Immature natural killer cell (primary cell): ENCODE measurements at places on chromosomes 4 and X. TPM values are rescaled to one million over a fixed set of nuclear protein-coding genes. Genes with fewer than 3 reads are reported as not detected.
A peak's percentile ranks its signal among the peaks of the same experiment; 100 is the strongest.

AKAP17A gene
- 13.3 TPM for polyA plus RNA-seq

DNA sequence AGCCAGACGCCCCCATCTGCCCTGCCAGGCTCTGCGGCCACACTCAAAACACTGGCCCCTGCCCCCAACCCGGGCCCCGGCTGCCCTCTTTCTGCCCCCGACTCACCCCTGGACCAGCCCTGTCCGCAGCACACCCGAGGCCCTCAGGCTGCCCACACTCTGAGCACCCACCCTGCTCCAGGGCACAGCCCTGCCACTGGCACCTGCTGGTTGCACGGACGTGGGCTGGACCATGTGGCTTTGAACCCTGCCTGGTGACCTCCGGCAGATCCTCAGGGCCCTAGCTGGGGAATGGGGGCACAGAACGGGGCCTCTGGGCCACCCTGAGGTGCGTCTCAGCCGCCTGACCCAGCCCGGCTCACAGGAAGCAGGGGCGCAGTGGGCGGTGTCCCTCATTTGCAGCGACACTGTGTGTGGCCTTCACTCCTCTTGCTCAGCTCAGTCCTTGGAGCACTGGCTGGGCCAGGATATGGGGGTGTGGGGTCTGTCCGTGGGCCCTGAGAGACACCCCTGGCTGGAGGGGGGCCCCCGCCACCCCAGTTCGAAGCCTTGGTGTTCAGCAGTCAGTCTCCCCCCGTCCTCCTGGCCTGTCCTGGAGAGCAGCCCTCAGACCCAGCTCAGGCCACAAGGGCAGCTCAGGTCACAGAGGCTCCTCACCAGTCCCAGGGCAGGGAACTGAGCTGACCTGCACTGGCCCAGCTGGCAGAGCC lies 73.2 kb downstream of the FAM53A start:
- no peak overlapping the region for H3K4me3 ChIP-seq
- H3K27me3 ChIP-seq: peaks cover 4% of the 10 kb centered on the region
- no peak for DNase-seq
- H3K36me3 ChIP-seq: no peaks in the 10 kb centered on the region
- no peak overlapping the region for H3K27ac ChIP-seq
- peaks cover 3% of the 10 kb centered on the region for H3K4me1 ChIP-seq

- no peak overlapping the region for H3K4me3 ChIP-seq
- DNase-seq: no peak
- H3K36me3 ChIP-seq: no peaks in the 10 kb centered on the region
- H3K27ac ChIP-seq: peak overlapping the region; percentile 19
- no peaks in the 10 kb centered on the region for H3K27me3 ChIP-seq
Observed at GRCh38 chr4:102493794-102494193, 7.4 kb upstream of the NFKB1 start.

DNA sequence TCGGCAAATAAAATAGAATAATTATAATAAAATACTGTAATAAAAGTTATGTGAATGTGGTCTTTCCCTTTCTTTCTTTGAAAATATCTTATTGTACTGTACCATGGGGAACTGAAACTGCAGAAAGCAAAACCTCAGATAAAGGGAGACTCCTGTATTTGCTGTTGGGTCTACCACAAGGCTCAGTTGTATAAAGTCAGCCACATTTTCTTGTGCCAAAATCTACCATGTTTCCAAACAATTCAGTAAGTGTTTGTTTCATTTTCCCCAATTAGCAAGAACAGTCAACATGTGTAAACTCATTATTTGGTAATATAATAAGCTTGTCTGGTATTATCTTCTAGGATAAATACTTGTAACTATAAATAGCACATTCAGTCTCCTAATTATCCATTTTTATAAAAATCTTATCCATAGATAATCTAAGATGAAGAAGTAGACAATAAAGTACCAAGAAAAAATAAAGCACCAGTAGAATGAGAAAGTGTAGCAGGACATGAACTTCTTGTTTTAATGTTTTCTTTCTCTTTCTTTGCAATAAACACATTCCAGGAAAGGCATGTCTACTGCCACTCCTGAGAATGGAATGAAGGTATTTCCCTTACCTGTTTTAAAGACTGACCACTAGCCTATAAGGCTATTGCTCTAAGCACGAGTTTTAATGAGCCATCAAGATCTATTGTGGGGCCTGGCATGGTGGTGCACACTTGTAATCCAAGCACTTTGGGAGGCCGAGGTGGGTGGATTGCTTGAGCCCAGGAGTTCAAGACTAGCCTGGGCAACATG lies 15.0 kb upstream of the OTUD4 start:
- H3K4me3 ChIP-seq: no peak overlapping the region
- H3K36me3 ChIP-seq: no peaks in the 10 kb centered on the region
- DNase-seq: no peak
- no peaks in the 10 kb centered on the region for H3K4me1 ChIP-seq
- peaks cover 2% of the 10 kb centered on the region for H3K27me3 ChIP-seq
- H3K27ac ChIP-seq: no peak overlapping the region

GRCh38 chrX:55867181-55867651 lies 149.7 kb downstream of the RRAGB start:
- no peak overlapping the region for H3K27ac ChIP-seq
- no peak overlapping the region for H3K4me3 ChIP-seq
- peaks cover 14% of the 10 kb centered on the region for H3K27me3 ChIP-seq
- no peak for DNase-seq
- H3K4me1 ChIP-seq: no peaks in the 10 kb centered on the region

MMRN1 gene
- polyA plus RNA-seq: 3.5 TPM

DNA sequence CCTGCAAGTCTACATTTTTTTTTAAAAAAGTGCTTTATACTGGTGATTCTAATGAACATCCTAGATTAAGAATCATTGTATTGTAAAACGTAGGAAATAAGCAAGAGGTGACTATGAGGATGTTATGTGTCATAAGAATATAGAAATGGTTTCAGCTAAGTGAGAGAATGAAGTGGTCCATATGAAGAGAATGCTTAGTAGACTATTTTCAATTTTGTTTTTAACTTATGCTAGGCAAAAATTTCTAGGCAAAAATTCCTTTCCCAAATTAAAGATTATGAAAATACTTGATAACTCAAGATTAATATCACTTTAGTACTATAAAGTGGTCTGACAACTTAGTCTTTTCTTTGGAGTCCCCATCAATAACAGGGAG lies 825 bp downstream of the DYNLT3 start:
- H3K4me3 ChIP-seq: peak overlapping the region; percentile 88
- no peaks in the 10 kb centered on the region for H3K36me3 ChIP-seq
- H3K4me1 ChIP-seq: peaks cover 13% of the 10 kb centered on the region
- no peaks in the 10 kb centered on the region for H3K27me3 ChIP-seq

DNA sequence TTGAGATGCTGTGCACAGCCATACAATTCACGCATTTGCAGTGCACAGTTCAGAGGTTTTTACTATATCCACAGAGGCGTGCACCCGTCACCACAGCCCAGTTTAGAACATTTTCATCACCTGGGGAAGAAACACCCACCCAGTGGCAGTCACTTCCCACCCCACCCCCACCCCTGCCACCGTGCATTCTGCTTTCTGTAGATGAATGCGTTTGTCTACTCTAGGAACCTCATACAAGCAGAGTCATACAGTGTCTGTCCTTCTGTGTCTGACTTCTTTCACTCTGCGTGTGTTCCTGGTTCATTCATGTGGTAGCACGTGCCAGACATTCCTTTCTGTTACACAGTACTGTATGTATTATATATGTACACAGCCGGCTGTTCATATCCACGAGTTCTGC lies 122.8 kb downstream of the TBL1X start:
- peaks cover 4% of the 10 kb centered on the region for H3K36me3 ChIP-seq
- H3K4me1 ChIP-seq: peaks cover 42% of the 10 kb centered on the region
- no peak for DNase-seq
- H3K27me3 ChIP-seq: peaks cover 2% of the 10 kb centered on the region
- no peak overlapping the region for H3K4me3 ChIP-seq

DNA sequence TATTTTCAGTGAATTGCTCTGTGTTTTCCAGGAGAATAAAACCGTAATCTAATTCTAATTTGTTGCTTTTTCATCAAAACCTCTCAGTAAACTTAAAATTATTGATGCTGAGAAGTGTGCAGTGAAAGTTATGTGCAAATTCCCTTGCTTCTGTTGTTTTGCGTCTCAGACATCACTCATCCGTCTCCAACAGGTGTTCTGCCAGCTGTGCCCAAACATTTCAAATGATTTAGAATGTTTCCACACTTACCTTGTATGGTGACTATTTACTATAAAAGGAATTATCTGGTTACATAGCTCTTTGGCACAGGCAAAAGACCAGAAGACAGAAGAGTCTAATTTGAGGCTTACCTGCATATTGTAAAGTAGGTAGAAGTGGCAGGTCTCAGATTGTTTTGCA lies 184.0 kb downstream of the BMPR1B start:
- H3K4me3 ChIP-seq: no peak overlapping the region
- H3K36me3 ChIP-seq: no peaks in the 10 kb centered on the region
- no peak overlapping the region for H3K27ac ChIP-seq
- H3K4me1 ChIP-seq: no peaks in the 10 kb centered on the region
- no peak for DNase-seq

NAP1L2 gene
- 0.80 TPM for polyA plus RNA-seq

HEPH gene
- not detected for polyA plus RNA-seq

DNA sequence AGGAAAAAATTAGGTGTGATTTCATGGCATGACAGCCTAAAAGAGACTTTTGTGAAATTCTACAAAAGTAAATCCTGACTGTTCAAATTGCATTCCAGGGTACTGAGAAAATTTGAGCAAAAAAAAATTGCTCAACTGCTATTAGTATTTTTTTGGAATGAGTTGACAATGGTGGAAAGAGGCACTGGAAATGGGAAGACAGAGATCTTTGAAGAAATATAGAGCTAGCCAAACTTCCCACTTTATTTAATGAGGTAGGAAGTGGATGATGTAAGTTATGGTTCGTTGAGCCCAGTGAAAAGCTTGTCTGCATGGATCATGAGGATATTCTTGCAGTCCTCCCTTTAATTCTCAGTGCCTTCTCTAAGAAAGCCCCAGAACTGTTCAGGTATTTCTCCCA lies 183.8 kb downstream of the PTTG2 start:
- peaks cover 48% of the 10 kb centered on the region for H3K36me3 ChIP-seq
- no peaks in the 10 kb centered on the region for H3K27me3 ChIP-seq
- H3K27ac ChIP-seq: no peak overlapping the region
- DNase-seq: no peak
- peaks cover 13% of the 10 kb centered on the region for H3K4me1 ChIP-seq

DNA sequence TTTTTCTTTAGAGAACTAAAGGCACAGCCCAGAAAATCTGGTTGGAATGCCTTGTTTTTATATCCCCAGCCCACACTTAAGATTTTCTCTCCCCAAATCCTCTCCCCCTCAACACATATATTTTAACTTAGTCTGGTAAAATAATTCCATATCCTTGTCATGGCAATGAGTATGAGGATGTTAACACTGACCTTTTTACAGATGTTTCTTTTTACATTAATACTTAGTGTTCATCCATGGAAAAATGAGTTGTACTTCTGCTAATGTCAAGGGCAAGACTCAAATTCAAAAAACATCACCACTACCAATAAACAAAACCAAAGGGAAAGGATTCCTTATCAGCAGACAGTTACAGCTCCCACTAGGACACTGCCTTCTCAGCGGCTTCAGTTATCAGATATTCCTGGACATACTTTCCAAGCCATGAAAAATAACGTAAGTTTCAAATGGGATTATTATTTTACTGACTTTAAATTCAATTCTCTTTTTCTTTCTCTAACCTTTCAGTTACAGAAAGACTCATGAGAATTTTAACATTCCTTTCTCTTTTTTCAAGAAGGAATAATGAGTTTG lies 83.3 kb downstream of the RASL11B start:
- DNase-seq: no peak

DNA sequence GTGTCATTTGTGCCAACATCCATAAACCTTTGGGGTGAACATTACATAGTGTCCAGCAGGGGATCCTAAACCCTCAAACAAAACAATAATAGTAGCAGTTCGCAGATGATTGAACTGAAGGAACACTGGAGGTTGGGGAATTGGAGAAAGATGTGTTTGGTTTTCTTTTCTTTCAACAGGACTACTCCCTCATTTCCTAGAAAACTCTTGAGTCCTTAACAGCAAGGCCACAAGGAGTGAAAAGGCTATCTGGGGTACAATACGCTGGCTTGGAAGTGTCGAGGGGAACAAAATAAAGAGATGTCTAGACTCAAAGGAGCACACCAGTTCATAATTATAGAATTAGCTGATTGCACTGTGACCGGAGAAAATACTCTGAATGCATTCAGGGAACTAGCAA lies 72.1 kb downstream of the IDS start:
- H3K27ac ChIP-seq: no peak overlapping the region
- no peaks in the 10 kb centered on the region for H3K4me1 ChIP-seq
- H3K27me3 ChIP-seq: peaks cover 2% of the 10 kb centered on the region
- no peak for DNase-seq

DNA sequence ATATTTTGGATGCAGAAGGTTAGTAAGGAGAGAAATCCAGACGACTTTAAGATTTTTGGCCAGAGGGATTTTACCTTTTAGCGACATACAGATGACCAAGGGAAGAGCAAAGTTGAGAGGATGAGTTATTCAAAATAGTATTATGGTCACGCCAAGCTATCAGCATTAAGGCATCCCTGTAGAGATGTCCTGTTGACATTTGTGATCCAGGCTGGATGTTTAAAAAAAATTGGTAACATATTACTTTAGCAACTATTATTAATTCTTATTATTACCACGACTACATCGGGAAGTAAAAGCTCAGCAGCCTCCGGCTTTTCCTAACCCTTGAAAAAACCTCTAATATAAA lies 562 bp upstream of the OSTC start:
- H3K27me3 ChIP-seq: peaks cover 5% of the 10 kb centered on the region
- peak overlapping the region; percentile 91 for H3K4me3 ChIP-seq
- peaks cover 53% of the 10 kb centered on the region for H3K4me1 ChIP-seq
- H3K27ac ChIP-seq: peak overlapping the region; percentile 99
- H3K36me3 ChIP-seq: no peaks in the 10 kb centered on the region

MGARP gene
- polyA plus RNA-seq: 0.27 TPM

GRCh38 chrX:152601848-152602616 lies 35.7 kb upstream of the GABRQ start:
- no peak overlapping the region for H3K4me3 ChIP-seq
- H3K4me1 ChIP-seq: no peaks in the 10 kb centered on the region
- peaks cover 2% of the 10 kb centered on the region for H3K27me3 ChIP-seq
- H3K27ac ChIP-seq: no peak overlapping the region
- DNase-seq: no peak

DNA sequence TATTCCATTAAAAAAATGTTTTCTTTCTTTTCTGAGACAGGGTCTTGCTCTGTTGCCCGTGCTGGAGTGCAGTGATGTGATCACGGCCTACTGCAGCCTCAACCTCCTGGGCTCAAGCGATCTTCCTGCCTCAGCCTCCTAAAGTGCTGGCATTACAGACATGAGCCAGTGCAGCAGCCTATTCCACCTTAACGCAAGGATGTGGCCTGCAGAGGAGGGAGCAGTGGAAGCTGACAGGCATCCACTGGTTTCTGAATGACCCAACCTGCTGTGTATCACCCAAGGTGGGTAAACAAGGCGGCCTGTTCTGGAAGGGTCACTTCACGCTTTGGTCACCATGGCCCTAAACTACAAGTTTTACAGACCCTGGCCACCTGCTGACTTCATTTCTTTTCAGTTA lies 60.8 kb downstream of the ACOX3 start:
- H3K36me3 ChIP-seq: no peaks in the 10 kb centered on the region
- no peak overlapping the region for H3K27ac ChIP-seq
- no peak overlapping the region for H3K4me3 ChIP-seq
- H3K27me3 ChIP-seq: no peaks in the 10 kb centered on the region
- DNase-seq: no peak
- no peaks in the 10 kb centered on the region for H3K4me1 ChIP-seq
